HepG2 (cell line): ENCODE measurements at places on chromosomes 13 and 19.

GRCh38 chr19:1168572-1169410 is 5.3 kb downstream of the SBNO2 start:
- peak; percentile 50 for DNase-seq

DNA sequence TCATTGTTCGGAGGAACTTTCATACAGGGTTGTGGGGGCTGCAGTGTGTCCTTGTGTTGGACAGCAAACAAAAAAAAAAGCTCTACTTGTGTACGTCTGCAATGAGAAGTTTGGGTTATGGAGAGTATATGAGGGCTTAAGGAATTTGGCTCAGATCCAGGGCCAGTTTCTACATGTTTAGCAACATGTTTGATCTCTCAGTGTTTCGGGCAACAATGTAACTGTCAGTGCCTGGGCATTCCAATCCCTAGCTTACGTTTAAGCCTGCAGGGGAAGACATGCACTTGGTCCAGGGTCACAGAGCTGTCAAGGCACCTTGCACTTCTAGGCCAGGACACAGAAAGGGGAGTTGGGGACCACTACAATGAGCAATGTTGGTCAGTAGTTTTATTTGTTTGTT is 13.9 kb downstream of the ZNF543 start:
- DNase-seq, result peak; percentile 29

- DNase-seq, result no peak
These were observed 53.0 kb downstream of the TEX29 start for GRCh38 chr13:111373486-111373885.

DNA sequence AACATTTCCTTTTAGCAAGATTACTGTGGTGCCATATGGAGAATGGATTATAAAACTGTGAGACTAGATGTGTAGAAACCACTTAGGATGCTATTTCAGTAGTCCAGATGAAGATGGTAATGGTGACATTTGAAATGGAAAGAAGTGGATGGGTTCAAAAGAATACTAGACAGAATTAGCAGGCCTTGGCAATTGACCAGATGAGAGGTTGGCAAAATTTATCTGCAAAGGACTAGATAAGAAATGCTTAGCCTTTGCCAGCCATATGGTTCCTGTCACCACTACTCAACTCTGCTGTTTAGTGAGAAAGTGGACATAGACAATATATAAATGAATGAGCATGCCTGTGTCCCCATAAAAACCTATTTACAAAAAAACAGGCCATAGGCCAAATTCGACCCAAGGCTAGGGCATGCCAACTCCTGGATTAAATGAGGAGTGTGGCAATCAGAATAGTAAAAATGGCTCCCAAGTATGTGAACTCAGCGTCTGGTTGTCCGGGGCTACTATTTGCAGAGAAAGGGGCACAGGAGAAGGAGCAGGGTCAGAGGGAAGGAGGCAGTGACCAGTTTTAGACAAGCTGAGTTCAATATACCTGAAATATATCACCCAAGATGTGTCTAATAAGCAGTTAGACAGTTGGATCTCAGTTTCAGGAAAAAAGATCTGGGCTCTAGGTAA is 98.4 kb downstream of the ENOX1 start:
- no peak for DNase-seq

DNA sequence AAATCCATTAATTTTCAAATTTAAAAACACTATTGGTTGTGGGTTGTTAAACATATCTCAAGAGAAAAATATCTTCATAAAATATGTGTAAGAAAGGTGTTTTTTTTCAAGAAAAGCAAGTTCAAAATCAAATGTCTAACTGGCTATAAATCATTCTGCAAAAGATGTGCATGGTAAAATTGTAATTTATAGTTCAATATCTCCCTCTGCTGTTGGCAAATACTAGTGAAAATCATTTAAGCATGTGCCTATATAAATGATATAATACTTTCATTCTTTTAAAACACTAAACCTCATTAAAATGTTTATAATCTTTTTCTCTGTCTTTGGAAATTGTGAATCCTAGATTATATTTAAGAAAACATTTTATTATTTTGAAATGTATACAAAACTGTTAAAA is 17.2 kb upstream of the SLITRK6 start:
- no peak for DNase-seq
